ENCODE measurements at places on chromosomes 5 and 9.

DNA sequence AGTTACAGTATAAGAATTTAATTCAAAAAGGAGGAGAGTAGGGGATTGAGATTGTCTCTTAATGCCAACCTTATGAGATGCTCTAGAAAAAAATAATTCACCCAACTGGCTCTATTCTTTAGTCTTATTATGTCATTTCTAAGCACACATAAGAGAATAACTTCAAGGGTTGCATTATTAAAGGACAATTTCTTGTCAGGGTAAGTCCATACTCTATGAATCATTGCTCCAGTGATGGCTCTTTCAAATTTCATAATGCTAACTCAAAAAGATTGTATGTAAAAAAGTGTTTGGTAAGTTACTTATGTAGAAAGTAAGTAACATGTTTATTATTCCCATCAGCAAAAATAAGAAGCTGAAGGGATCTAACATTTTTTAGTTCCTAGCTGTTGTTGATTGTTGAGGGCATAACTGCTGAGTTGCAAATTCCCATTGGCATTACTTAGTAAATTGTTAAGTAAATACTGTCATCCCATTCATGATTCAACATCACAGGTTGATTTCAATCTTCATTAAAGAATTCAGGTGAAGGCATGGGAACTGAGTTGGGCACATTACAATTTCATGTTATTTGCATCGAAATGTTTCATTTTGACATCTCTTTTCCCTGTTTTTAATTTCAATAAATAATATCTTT, 28.6 kb downstream of the ALDH1A1 start:
- no peak for DNase-seq

DNA sequence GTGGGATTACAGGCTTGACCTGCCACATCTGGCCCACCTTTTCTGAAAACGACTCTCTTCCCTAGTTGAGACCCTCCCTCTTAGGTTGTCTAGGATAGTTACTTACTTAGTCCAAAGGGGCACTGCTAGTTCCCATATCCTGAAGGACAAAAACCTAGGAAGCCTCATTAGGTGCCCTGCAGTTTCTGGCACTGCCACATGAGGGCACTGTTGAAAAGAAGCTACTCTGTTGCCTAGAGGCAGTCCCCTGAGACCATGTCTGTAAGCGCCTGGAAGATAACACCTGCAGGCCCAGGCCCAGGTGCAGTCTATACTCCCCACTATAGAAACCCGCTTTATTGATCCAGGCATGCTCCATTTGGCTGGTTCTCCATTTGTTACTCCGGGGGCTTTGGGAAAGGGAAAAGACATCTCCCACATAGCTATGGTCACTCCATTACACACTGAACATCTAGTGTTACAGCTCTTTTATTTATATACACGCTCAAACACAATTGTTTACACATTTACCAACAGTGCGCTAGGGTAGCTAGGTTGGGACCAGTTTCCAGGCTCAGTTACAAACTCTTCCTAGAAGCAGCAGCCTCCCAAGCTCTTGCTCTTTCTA, 73.4 kb upstream of the PPARGC1B start:
- DNase-seq, result no peak

DNA sequence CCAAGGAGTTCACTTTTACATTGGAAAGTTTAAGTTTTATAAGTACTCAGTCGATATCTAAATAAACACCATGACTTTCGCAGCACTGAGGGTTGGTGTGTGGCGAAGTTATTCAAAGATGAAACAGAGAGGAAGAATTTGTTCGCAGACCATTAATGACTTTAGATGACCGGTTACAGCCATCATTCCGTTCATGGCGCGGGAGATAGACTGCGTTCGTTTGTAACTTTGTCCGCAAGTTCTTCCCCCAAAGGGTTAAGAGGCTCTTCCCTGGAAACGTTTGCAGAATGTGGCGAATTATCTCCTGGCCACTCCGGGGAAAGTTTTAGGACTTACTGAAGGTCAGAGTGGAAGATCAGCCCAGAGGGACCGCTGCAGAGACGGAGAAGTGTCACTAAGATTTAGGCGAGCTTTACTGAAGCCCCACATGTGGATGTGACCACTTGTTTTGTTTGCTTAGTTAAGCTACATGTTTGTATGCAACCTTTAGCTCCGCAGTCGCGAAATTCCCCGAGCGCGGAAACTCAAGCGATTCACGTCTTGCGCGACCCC, 2.2 kb upstream of the FOXD1 start:
- no peak for DNase-seq

DNA sequence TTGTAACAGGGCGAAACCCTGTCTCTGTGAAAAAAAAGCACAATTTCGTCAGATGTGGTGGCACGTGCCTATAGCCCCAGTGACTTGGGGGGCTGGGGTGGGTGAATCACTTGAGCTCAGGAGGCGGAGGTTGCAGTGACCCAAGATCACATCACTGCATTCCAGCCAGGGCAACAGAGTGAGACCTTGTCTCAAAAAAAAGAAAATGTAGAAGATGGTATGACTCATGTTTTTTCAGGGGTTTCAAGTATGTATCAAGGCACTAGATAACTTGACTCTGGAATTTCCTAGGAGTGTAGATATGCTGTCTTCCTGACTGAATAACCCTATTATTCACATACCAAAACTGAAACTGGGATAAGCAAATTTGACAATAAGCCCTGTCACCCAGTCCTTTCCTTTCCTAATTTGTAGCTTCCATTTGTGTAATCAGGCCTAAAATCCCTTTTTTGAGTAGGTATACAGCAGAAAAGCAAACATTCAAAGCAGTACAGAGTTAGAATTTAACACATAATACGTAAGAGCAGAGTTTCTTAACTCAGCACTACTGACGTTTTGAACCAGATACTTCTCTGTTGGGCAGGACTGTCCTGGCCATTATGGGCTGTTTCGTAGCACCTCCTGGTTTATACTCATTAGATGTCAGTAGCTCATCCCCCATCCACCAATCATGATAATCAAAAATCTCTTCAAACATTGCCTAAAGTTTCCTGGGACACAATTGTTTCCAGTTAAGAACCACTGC, 17.3 kb upstream of the ANKRD18B start:
- DNase-seq, result peak; percentile 33

DNA sequence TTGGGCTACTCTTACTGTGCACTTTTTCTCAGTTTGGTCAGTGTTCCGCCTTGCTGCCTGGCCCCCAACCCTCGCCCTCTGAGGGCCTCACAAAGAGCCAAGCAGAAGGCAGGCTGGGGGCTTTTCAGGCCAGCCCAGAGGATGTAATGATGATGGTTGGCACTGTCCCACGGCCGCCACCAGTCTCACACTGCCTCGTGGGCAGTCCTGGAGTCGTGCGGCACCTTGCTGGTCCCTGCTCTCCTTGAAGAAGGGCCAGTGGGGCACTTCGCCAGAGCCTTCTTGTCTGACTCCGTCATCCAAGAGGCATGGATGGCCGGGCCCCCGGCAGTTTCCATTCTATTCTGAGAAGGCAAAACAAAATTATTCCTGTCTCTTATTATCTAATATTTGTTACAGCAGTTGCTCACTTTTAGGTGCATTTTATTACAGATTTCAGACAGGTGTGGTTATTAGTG, 21.0 kb downstream of the TENT4A start:
- no peak for DNase-seq

GRCh38 chr9:88011005-88011766, 36.9 kb upstream of the CDK20 start:
- DNase-seq, result peak; percentile 24

GRCh38 chr9:90830977-90831376, 29.4 kb downstream of the SYK start:
- no peak for DNase-seq

DNA sequence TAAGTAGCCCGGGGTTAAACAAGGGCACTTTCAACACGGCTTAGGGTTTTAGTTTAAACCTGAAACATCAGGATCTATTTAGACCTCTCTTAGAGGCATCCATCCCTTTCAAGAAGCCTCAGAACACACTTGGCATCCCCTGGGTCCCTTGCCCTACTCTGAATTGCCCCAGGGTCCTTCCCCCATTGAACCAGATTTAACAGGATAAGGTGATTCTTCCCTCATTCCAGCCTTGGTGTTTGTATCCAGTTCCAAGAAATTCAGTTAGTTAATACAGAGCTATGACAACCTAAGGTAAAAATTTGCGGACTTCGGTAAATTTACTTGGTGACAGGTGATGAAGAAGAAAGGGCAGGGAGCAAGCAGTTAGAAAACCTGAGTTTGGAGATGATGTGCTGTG, 35.8 kb upstream of the GLIS3 start:
- no peak for DNase-seq

- no peak for DNase-seq
Measured at GRCh38 chr9:88218726-88219125, 80.5 kb upstream of the SPATA31C2 start.

DNA sequence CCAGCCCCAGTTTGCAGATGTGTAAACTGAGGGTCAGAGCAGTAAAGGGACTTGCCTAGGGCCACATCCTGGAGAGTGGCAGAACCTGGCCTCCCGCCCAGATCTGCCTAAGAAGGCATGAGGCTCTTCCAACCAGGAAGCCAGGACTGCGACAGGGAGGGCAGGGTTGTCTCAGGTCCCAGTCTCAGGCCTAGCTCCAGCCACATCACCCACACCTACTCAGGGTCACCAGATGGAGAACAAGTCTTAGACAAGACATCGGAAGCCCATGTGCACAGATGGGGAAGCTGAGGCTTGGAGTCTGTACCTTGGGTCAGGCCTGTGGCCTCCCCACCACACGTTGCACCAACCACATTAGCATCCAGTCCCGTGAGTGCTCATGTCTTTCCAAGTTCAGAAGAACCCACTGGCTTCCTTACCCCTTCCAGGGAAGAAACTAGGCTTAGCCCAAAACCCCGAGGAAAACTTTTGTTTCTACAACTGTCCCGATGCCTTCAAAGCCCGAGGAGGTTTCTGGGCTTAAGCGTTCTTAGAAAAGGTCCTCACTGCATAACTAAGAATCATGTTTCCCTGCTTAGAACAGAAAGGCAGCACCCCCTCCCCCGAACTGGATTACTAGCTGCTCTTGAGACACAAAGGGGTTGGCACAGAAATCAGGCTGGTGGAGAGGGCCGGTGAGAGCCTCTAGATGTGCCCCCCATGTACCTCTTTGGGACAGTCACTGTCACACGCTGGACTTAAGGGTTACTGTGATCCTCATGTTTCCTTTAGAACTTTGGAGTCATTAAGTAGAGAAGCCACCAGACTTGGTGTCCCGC, 2.2 kb downstream of the FAM78A start:
- no peak for DNase-seq

- DNase-seq, result peak; percentile 89
Measured at GRCh38 chr5:177494346-177495195, 2.8 kb downstream of the PDLIM7 start.

DNA sequence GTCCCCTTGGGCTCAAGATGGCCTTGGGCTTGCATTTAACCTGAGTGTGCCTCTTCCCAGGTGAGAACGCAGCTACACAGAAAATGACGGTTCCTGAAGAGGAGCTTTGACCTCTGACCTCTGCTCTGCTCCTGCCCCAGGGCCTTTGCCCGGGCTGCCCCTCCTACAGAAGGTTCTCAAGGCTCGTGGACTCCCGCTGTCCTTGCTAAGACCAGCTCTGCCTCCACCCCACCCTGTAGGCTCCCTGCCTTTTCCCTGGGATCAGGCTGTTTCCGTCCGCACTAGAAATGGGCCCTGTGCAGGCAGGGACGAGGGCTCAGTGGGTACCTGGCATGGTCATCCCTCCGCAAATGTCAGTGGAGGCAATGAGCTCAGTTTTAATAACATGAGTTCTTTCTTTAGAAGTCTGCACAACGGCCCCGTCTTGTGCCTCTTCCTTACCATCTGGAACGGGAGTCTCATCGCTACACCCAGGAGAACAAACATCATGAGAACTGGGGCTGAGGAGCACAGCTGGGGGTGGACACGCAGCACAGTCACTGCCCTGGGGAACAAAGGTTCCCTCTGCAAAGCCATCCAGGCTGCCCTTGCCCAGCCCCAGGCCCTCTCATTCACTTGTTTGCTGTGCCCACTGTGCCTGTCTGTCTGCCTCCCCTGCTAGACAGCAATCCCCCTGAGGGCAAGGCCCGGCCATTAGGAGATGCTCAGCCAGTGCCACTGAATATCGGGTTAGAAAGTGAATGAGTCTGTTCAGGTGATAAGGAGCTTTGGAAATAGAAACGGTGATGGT, 26.7 kb upstream of the LPCAT1 start:
- no peak for DNase-seq

- DNase-seq, result no peak
Measured at GRCh38 chr9:93116072-93116961, 17.7 kb downstream of the NINJ1 start.

DNA sequence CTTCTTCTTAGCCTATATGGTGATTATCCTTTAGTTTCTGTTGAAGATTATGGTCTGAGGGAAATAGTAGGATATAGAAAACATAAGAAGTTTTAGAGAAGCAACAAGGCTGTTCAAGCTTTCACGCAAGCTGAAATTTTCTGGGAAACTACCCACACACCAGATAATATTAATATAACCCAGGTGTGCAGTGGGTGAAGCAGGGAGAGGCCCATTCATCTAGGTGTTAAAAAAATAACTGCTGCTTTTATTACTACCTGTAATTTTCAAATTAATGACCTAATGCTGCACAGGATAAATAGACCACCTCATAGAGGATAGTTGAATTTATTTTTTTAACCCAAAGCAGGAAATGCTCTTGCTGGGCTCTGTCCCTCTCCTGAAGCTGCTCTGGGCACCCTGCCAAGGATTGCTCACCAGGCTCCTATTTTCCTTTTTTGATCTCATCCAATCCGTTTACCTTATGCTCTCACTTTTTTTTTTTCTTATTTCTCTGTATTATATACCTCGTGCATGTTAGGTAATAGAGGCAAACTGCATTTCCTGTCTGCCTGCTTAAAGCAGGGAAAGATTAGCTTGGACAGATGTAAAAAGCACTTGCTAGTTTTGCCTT, 124.3 kb upstream of the SLC12A2 start:
- DNase-seq, result peak; percentile 76

- peak; percentile 28 for DNase-seq
Measured at GRCh38 chr9:6902423-6902822, 144.7 kb downstream of the KDM4C start.

- peak; percentile 56 for DNase-seq
Measured at GRCh38 chr5:137660349-137660817, 75.5 kb downstream of the KLHL3 start.

GRCh38 chr9:15272377-15272928, 34.6 kb downstream of the TTC39B start:
- no peak for DNase-seq

DNA sequence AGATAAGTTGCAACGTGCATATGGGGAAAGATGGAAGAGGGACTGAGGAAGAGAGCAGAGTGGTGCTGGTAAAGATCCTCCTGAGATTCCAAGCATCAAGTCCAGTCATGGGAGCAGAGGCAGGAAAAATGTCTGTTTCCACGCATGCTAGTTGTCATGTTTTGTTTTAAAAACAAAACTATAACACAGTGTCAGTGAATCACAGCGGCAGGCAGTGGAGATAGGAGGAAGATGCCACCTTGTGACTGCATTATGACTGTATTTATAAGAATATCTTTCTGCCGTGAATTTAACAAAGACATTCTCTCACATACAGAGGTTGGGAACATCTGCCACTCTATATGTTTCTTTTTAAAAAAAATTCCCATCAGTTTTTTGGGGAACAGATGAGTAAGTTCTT, 3.7 kb upstream of the SVEP1 start:
- DNase-seq, result no peak
